GM03348 (cell line): ENCODE measurements at places on chromosomes 7 and 10.
A peak's percentile ranks its signal among the peaks of the same experiment; 100 is the strongest.

GRCh38 chr7:2383543-2384274 lies 19.7 kb upstream of the CHST12 start:
- no peak for DNase-seq

DNA sequence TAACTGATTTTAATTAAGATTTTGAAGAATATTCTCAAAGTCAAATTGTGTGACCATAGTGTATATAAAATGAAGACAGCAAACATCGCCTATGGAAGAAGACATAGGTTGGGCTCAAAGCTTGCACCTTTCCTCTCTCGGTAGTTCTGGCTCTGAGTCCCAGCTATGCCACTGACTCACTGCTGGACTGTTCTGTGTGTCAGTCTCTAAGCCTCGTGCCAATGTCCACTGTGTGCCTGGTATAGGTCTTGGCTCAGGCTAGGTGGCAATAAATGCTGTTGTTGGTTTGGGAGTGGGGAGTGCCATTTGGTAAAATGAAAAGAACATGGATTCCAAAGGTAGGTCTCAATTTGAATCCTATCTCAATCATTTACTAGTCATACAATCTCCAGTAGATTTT lies 137.5 kb upstream of the RHEB start:
- DNase-seq: no peak

GRCh38 chr7:116970238-116970910 lies 17.1 kb downstream of the ST7 start:
- DNase-seq: no peak

GRCh38 chr10:6036861-6037321 lies 25.3 kb downstream of the IL2RA start:
- DNase-seq: no peak

GRCh38 chr10:131082201-131082850 lies 229.2 kb downstream of the TCERG1L start:
- DNase-seq: no peak

DNA sequence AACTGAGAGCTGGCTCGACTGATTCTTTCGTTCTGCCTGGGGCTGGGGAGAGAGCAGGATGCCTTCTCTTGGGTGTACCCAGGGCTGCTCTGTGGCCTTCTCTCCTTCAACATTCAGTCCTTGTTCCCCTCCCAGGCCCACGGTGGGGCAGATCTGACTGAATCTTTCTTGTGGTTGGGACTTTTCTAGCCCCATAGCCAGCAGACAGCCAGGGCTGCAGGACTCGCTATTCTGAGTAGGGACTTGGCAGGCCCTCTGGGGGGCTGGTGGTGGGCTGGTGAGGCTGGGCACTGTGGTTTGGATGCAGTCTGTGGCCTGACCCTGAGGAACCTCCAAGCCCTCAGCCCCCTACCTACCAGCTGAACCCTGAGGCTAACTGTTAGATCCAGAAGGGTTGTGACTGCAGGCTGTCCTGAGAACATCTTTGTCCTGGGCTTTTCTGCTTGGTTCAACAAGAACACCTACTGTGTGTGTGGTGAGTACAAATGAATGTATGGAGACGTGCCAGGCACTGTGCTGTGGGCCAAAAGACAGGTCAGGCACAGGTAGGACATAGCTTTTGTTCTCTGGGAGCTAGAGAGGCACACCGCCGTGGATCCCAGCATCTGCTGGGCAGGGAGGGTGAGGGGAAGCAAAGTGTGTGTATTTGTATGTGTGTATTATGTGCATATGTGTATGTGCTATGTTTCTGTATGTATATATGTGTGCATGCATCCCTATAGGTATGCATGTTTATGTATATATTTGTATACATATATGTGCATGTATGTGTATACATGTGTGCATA lies 2.1 kb upstream of the PALD1 start:
- no peak for DNase-seq

GRCh38 chr7:70881167-70881847 lies 250.6 kb upstream of the GALNT17 start:
- DNase-seq: no peak

DNA sequence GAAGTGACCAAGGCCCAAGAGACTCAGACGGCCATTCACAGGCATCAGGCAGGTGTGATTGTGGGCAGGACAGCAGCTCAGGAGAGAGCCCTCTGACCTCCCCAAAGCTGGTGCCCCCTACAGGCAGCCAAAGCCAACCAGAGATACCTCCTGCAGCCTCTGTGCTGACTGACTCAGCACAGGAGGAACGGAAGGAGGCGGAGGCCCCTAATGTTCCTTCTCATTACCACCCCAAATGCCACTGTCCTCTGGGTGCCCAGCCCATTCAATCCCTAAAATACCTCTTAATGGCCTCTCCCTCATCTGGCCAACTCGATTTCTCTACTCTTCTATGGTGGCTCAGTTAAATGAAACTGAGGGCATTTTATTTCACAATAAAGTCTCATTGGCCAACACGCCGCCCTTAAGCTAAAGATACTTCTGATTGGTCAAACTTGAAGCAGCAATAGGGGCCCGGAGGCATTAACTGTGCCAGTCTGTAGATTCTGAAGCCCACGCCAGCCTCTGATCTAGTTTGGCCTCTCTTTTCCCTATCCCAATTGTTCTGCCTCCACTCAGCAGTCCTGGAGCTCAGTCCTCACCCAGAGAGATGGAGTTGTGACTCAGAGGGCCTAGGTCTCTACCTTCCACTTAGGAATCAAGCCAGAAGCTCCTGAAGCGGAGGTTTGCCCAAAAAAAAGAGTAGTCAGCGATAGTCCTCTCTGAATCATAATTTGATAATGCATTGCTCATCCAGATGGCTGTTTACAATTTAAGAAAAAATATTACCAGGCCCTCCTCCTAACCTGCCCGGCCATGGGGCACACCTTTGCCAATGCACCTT lies 1.2 kb downstream of the CYREN start:
- DNase-seq: peak; percentile 42

DNA sequence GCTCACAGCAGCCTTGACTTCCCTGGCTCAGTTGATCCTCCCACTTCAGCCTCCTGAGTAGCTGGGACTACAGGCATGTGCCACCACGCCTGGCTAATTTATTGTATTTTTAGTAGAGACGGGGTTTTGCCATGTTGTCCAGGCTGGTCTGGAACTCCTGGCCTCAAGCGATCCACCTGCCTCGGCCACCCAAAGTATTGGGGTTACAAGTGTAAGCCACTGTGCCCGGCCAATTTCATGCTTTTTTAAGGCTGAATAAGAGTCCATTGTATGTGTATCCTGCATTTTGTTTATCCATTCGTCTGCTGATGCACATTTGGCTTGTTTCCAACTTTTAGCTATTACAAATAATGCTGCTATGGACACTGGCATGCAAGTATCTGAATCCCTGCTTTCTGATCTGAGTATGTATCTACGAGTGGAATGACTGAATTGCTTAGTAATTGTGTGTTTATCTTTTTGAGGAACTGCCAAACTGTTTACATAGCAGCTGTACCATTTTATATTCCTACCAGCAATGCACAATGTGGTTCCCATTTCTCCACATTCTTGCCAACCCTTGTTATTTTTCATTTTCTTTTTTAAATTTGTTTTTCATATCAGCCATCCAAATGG lies 37.3 kb upstream of the TPST1 start:
- peak; percentile 47 for DNase-seq

GRCh38 chr10:132321726-132322125 lies 10.3 kb upstream of the LRRC27 start:
- DNase-seq: no peak

DNA sequence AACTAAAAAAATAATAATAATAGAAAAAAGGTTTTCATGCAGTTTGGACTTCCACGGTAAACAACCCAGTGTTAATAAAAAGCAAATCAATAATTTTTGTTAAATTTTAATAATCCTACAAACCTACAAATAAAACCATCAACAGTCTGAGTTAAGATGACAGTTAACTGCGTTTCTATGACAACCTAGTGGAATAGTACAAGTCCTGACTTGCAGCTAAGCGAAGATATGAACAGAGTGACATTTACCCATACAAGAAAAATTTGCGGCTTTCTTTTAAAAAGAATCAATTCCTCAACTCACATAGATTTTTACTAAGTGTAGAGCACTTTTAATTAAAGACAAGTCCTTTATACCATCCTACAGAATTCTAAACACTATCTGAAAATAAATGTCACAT lies 35.6 kb downstream of the VPS41 start:
- no peak for DNase-seq

DNA sequence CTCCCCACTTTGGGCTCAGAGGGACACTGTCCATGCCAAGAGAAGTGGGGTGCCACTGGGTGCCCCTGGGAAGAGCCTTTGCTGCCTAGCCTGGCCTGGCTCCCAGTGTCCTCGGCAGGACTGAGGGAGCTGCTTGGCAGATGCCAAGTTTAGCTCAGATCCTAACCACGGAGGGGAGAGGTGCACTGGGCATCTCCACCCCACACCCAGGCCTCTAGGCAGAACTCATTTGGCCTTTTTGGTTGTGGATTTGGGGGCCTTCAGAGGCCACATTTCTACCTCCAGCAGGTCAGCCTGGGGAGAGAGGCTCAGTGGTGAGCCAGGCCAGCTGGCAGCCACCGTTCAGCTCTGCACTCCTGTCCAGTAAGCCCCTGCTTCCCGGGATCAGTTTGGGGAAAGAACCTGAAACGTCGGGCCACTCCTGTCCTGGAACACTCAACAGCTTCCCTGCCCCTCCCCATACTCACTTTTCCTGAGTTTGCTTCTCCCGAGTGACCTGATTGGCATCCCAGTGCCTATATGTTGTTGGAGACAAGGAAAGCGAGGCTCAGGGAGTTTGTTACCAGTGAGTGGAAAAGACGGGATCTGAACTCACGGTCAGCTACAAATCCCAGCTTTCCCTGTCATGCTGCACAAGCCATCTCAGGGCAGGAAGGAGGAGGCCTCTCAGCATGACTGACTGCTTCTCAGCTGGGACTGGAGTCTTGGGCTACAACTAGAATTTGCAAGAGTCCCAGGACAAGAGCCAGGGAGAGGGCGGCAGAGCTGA lies 11.2 kb upstream of the CXCL12 start:
- DNase-seq: no peak

DNA sequence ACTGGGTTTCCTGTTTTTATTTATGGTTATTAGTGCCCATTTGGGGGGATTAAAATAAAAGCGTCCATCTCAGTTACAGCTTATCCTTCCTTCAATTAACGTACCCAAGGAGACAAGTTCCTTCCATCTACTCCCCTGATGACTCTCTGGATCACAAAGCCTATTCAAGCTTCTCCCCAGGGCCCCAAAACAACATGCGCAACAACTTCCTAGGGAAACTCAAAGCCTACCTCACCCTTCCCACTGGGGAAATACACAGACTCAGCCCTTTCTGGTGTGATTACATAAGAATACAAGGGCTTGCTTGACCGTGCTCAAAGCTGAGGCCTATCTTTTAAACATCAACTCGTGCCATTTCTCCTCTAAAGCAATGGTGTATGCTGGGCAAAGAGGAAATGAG lies 112.4 kb downstream of the CDK6 start:
- DNase-seq: no peak

GRCh38 chr7:158472596-158472995 lies 115.0 kb downstream of the PTPRN2 start:
- DNase-seq: no peak

- DNase-seq: no peak
Observed at GRCh38 chr10:48467669-48468068, 137.2 kb downstream of the ARHGAP22 start.

GRCh38 chr7:7185371-7185989 lies 3.1 kb downstream of the C1GALT1 start:
- no peak for DNase-seq

DNA sequence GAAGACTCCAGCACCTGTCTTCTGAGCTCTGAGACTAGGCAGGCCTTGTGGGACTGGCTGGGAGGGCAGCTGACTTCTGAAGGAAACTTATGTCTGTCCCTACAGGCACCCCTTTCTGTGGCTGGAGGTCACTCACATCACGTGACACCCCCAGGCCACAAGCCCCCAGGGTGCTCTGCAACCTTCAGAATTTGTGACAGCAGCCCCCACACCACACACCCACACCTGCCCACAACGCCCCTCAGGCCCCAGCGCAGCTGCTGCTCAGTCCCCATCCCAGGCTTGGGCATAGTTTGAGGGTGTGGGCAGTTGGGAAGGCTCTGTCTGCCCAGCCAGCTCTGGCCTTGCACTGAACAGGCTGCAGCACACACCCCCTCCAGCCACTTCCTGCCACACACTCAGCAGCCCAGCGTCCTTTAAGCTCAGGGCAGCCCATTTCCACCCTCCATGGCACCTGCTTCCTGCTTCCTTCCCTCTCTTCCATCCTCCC lies 80.0 kb upstream of the UNC5B start:
- DNase-seq: no peak

DNA sequence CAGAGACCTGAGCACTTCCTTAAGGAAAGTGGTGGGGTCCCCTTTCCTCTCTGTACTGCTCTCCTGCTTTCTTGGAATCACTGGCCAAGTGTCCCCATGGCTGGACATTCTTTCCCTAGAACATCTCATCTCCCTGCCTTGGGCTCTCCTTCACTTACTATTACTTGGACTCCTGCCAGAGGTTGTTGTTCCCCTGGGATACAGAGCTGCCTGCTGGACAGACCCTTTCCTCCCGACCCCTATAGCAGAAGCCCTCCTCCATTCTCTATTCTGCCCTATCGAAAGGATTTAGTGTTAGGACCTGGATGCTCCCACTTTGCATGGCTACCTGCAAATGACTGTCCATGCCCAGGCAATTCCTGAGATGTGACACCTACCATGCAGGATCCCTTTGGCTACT lies 164.3 kb upstream of the PODXL start:
- DNase-seq: no peak

DNA sequence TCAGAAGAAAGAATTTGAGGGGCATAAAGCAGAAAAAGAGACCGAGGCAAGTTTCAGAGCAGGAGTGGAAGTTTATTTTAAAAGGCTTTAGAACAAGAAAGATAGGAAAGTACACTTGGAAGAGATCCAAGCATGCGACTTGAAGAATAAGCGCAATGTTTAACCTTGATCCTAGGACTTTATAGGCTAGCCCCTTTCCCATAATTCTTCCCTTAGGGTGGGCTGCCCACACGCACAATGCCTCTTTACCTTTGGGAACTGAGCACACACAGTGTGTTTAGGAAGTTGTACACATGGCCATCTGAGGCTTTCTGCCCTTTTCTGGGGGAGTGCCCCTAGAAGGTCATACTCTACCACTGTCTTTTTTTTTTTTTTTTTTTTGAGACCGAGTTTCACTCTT lies 11.2 kb upstream of the GSTO1 start:
- no peak for DNase-seq

- DNase-seq: no peak
Observed at GRCh38 chr10:124663228-124663627, 81.0 kb downstream of the FAM53B start.

DNA sequence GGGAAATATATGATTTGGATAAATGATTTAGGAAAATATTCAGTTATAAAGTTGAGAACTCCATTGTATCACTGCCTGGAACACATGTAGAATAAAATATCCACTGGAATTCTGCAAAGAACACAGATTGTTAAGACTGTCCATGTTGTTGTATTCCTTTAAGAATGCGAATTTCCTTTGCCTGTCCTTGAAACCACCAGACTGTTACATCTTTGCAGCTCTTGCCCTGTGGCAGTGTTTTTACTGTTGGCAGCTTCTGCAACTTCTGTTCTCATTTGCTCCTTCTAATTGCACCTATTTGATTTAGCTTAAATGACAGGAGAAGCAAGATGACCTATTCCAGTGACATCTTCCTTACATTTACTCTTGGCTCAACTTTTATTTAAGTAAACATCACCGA lies 39.7 kb downstream of the MALSU1 start:
- no peak for DNase-seq
